ENCODE measurements at places on chromosomes 1 and 21.

- DNase-seq, result no peak
Observed at GRCh38 chr1:4396551-4396950, 257.9 kb upstream of the AJAP1 start.

DNA sequence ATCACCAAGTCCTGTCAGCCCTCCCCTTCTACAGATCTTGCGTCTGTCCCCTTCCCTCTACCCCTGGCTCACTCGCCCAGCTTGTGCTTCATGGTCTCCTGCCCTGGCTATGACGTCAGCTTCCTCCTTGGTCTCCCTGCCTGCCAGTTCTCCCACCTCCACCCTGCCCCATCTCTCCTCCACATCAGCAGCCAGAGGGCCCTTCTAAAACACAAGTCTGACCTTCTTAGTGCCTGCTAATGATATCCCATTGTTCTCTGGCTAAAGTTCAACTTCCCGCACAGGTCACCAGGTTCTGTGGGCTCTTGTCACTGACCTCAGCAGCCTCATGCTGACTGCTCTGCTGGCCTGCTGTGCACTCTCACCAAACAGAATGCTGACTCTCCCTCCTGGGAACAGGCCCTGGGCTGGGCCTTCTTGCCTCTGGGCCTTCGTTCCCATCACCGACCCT lies 24.7 kb upstream of the MYCL start:
- DNase-seq, result no peak

- no peak for DNase-seq
Observed at GRCh38 chr1:186901631-186902030, 72.9 kb downstream of the PLA2G4A start.

DNA sequence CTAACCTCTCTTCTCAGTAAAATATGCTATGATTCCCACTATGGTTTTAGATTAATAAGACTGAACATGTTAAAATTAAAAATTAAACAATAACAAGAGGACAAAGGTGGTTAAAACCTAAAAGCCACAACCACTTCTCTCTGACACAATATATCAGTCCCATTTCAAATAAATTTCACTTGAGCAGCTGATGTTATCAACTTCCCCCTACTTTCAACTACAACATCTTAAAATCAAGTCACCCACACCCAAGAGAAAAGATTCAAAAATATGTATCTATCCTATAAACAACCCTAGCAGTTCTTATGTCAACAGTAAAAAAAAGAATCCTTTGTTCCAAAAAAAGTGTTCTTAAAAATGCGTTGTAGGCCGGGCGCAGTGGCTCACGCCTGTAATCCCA lies 7.5 kb downstream of the PUM1 start:
- no peak for DNase-seq

DNA sequence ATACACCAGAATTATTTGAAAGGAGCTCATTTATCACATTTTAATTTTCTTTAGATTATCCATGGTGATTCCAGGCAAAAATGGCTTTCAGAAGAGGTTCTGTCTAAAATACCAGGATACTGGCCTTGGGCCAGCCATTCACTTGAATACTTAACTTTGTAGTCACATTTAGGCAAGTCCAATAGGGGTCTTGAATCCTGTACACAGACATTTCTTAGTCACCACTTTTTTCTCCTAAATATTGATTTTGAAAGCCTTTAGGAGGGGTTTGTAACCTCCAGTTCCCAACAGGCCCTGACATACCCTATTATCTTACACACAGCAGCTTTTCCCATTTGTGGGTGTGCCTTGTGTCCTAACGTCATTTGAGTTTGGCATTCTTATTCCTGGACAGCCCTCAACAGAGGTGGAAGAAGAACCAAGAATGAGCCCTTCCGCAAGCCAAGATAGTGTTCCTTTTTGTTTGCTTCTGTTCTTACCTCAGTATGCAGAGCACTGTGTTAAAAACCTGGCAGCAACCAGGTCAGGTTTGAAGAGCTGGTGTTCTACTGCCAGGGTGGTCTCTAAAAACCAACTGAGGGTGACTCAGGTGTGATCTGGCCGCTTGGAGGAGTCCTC lies 19.5 kb downstream of the MAP3K7CL start:
- DNase-seq, result no peak

- DNase-seq, result no peak
Observed at GRCh38 chr21:34126269-34126668, 52.9 kb downstream of the MRPS6 start.

DNA sequence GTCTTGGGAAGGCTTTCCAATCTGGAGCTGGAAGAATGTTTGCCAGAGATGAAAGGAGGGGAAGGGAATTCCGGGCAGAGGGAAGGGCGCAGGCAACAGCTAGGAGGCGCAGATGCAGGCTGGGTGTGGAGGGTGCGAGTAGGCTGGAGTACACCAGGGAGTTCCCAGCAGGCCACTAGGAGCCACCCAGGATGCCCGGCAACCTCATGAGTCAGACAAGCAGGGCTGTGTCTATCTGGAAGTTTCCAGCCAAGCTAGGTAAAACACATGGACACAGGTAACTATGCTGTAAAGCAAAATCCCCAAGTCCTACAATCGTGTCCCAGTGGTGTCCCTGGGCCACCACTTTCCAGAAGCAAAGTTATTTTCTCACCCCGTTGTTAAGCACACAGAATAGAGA lies 990 bp upstream of the NBL1 start:
- no peak for DNase-seq

- no peak for DNase-seq
Observed at GRCh38 chr1:198883184-198883583, 244.3 kb downstream of the PTPRC start.

DNA sequence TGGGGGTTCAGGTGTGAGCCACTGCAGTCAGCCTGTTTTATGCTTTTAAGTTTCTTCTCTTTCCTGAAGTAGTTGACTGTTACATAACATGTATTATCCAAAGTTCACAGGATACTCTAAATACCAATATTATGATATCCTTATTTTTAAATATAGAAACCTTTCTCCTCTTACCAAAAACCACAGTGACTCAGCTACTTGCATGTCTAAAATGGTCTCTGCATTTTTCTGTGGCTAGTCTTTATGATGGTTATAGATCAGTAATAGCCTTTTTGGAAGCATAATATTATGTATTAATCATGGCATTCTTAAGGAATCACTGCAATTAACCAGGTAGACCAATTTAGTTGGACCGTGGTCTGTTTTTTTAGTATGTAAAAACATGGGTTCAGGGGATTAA lies 210.8 kb upstream of the CACYBP start:
- no peak for DNase-seq

GRCh38 chr1:183634429-183635065 lies 1.0 kb downstream of the ARPC5 start:
- DNase-seq, result no peak
